Natural killer cell treated with Interleukin-12 subunit alpha and Interleukin-12 subunit beta and Interleukin-15 and Interleukin-18, amount 100 ng/mL, for 72 hours (primary cell): ENCODE measurements at places on chromosomes 1 and 21. TPM values are rescaled to one million over a fixed set of nuclear protein-coding genes. Genes with fewer than 3 reads are reported as not detected.

DNA sequence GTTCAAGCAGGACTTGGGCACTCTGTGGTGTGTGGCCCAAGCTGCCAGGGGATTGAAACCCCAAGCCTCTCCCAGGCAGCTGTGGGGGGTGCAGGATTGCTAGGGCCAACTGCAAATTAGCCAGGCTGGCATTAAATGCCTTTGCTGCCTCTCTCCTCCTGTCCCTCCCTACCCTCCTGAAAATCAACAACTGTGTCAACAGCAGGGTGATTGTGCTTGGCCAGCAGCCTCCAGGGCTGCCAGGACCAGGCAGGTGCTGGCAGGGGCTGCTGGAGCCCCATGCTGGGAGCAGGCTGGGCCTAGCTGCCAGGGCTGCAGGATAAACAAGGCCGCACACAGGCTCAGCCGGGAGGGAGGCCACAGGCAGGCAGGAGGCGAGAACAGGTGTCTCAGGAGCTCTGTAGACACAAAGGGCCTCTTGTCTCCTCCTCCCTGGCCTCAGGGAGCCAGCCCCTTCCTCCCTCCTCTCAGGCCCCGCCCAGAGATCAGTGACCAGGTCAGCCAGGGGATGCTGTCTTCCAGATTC, 11.4 kb downstream of the SOX13 start:
- no peak for DNase-seq

Gene GPR61
- not detected for total RNA-seq

GRCh38 chr1:184753608-184754475, 816 bp downstream of the EDEM3 start:
- DNase-seq: peak; percentile 68

GRCh38 chr1:66489972-66490601, 43.9 kb upstream of the SGIP1 start:
- no peak for DNase-seq

DNA sequence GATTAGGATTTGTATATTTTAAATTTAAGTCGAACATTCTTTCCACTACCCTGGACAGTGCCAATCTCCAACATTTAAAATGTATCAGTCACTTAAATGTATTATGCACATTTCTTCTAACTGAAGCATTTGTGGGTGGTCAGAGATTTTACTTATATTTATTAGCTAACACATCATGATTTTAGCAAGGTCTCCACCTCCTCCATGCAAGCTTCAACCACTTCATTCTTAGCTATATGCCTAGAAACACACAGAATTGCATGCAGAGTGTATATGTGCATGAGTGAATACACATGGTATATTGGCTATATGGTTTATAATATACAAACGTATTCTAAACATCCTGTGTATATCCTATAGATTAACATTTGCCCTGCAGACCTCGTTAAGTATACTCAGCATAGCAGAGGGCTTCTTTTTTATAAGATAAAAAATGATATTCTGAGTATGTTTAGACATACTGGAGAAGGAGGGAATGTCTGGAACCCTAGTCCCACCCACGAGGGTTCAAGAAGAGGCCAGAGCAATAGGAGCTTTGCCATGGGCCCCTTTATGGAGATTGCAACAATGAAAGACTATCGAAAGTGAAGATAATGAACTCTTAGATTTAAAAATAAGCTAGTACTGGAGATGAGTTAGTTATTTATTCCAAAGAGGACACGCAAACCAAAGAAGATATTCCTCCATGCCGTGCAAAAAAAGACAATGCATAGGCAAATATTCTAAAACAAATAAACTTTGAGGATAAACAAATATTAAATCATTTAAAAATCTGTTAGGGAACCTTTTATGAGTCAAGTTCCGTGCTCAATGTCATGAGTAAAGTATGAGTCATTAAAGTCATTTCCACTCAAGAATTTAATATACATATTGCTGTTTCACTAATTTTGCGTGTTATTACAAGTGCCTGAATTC, 480.4 kb downstream of the SIPA1L2 start:
- DNase-seq: no peak

GRCh38 chr1:33456502-33456886, 16.0 kb upstream of the ZSCAN20 start:
- DNase-seq: no peak

- DNase-seq: no peak
Observed at GRCh38 chr1:6171548-6172124, 8.5 kb downstream of the CHD5 start.

DNA sequence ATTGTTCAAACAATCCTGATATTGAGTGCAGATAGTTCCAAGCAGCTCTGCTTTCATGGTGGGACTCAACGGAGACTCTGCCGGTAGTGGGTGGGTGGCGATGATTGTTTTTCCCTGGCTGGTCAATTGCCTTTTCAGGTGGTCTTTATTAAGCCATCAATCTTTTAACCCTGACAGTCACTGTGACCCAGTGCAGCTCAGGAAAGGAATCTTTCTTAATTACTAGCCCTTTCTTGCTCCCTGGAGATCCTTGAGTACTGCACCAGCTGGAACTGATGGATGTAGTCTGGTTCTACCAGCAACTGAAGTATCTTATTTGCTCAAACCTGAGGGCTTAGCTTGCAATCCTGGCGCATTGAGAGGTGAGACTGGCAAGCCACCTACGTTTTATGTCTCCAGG, 196.4 kb downstream of the PLPP3 start:
- no peak for DNase-seq
